ENCODE measurements at places on chromosomes 4 and X.

DNA sequence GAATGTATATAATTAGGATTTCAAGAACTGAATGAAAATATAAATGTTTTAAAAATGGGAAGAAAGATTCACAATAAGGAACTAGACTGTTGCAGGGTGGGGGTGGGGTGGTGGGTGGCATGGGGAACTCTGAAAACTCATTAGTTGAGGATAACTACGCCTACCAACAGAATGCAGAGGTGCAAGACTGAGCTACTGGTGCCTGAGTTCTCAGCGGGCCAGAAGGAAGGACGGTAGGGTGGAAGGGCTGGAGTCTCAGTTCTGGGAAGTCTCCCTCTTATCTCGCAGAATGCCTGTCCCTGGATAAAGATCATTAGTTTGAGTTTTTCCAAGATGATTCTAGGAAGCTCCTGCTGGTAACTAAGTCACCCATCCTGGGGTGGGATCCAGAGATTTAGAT lies 1.3 kb upstream of the SOD3 start:
- no peak overlapping the region for H3K4me3 ChIP-seq
- H3K4me1 ChIP-seq, result no peaks in the 10 kb centered on the region
- H3K27me3 ChIP-seq, result peaks cover 15% of the 10 kb centered on the region
- no peak overlapping the region for H3K27ac ChIP-seq
- DNase-seq, result no peak

DNA sequence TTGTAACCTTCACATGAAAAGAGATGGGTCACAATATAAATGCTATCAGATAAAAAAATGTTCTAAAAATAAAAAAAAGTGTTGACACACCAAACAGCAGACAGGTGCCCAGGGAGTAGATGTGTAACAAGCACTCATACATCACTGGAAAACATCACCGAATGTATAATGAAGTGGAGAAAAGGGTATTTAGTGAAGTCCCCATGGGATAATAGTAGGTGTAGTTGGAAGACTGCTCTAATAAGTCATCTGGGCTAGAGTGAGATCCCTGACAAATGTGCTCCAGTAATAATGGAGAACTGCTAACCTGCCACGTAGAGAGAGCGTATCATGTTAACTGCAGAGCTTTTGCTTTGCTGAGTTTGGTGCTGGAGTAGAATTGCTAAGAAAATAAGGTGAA lies 152.0 kb downstream of the GRIA2 start:
- no peaks in the 10 kb centered on the region for H3K4me1 ChIP-seq
- H3K27ac ChIP-seq, result no peak overlapping the region
- no peak overlapping the region for H3K4me3 ChIP-seq

GRCh38 chr4:109424093-109424841 lies 9.3 kb upstream of the SEC24B start:
- peaks cover 3% of the 10 kb centered on the region for H3K4me1 ChIP-seq
- DNase-seq, result no peak
- H3K36me3 ChIP-seq, result no peaks in the 10 kb centered on the region
- H3K27me3 ChIP-seq, result no peaks in the 10 kb centered on the region
- no peak overlapping the region for H3K4me3 ChIP-seq

DNA sequence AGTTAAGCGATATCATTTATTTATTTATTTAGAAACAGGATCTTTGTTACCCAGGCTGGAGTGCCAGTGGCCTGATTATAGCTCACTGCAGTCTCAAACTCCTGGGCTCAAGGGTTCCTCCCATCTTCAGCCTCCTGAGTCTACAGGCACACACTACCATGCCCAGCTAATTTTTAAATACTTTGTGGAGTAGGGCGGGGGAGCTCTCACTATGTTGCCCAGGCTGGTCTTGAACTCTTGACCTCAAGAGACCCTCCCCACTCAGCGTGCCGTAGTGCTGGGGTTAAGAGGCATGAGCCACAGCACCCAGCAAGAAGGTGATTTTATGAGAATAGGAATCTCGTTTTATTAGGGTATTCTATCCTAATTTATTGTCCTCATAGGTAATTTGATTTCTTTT lies 3.9 kb upstream of the UFSP2 start:
- H3K4me1 ChIP-seq, result peaks cover 12% of the 10 kb centered on the region
- DNase-seq, result no peak
- no peaks in the 10 kb centered on the region for H3K36me3 ChIP-seq
- H3K4me3 ChIP-seq, result no peak overlapping the region
- no peak overlapping the region for H3K27ac ChIP-seq

GRCh38 chrX:147875866-147876596 lies 35.7 kb upstream of the FMR1 start:
- DNase-seq, result no peak
- H3K4me1 ChIP-seq, result no peaks in the 10 kb centered on the region
- no peaks in the 10 kb centered on the region for H3K27me3 ChIP-seq
- no peak overlapping the region for H3K27ac ChIP-seq
- no peak overlapping the region for H3K4me3 ChIP-seq

- no peak overlapping the region for H3K27ac ChIP-seq
- DNase-seq, result no peak
- H3K27me3 ChIP-seq, result no peaks in the 10 kb centered on the region
- H3K36me3 ChIP-seq, result peaks cover 30% of the 10 kb centered on the region
- no peak overlapping the region for H3K4me3 ChIP-seq
- H3K4me1 ChIP-seq, result no peaks in the 10 kb centered on the region
Measured at GRCh38 chrX:63652086-63652765, 132.8 kb downstream of the ARHGEF9 start.

- H3K4me1 ChIP-seq, result no peaks in the 10 kb centered on the region
- no peak overlapping the region for H3K4me3 ChIP-seq
Measured at GRCh38 chrX:107610667-107611066, 17.6 kb upstream of the PRPS1 start.

DNA sequence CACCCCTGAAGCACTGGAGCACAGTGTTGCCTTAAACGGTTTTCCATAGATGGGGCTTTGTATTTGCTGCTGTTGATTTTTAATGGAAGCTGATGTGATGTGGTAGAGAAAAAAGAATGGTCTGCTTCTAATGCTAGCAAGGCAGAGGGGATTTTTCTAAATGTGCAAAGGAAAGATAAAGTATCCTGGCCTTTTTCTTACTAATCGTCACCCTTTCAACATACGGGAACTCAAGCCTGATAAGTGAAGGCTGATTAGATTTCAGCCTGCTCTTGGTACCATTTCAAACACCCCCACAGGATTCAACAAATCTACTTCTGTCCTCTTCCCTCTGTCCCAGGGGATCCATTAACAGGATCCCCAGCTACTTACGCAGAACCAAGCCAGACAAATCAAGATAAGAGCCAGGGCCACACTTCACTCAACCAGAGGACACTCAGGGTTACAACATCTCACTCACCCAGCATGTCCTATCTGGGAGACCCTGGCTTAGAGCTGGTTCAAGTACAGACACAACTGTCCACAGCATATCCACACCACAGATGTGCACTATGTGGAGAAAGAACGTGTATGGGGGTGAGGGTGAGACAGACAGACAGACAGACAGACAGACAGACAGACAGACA lies 180.0 kb downstream of the SH3KBP1 start:
- no peak overlapping the region for H3K4me3 ChIP-seq
- no peak overlapping the region for H3K27ac ChIP-seq
- peaks cover 4% of the 10 kb centered on the region for H3K36me3 ChIP-seq
- no peak for DNase-seq
- peaks cover 5% of the 10 kb centered on the region for H3K4me1 ChIP-seq

GRCh38 chr4:156692016-156692415 lies 279.6 kb downstream of the PDGFC start:
- no peak overlapping the region for H3K27ac ChIP-seq
- no peak overlapping the region for H3K4me3 ChIP-seq
- H3K27me3 ChIP-seq, result no peaks in the 10 kb centered on the region

GRCh38 chr4:62133101-62133897 lies 933.2 kb downstream of the ADGRL3 start:
- H3K36me3 ChIP-seq, result no peaks in the 10 kb centered on the region
- H3K4me1 ChIP-seq, result no peaks in the 10 kb centered on the region
- no peak overlapping the region for H3K4me3 ChIP-seq
- H3K27ac ChIP-seq, result no peak overlapping the region
- H3K27me3 ChIP-seq, result no peaks in the 10 kb centered on the region

- H3K36me3 ChIP-seq, result no peaks in the 10 kb centered on the region
- no peak overlapping the region for H3K4me3 ChIP-seq
- no peaks in the 10 kb centered on the region for H3K4me1 ChIP-seq
- H3K27me3 ChIP-seq, result peaks cover 21% of the 10 kb centered on the region
- DNase-seq, result no peak
Measured at GRCh38 chr4:7857238-7857701, 82.4 kb downstream of the AFAP1 start.

- peak overlapping the region; percentile 76 for H3K4me3 ChIP-seq
- H3K4me1 ChIP-seq, result peaks cover 17% of the 10 kb centered on the region
- peak overlapping the region; percentile 96 for H3K27ac ChIP-seq
- peaks cover 26% of the 10 kb centered on the region for H3K36me3 ChIP-seq
- no peaks in the 10 kb centered on the region for H3K27me3 ChIP-seq
Measured at GRCh38 chr4:80058740-80059139, 14.3 kb downstream of the ANTXR2 start.

- no peak for DNase-seq
- H3K4me1 ChIP-seq, result no peaks in the 10 kb centered on the region
- no peak overlapping the region for H3K4me3 ChIP-seq
Measured at GRCh38 chr4:93475730-93476129, 352.8 kb upstream of the ATOH1 start.

- no peaks in the 10 kb centered on the region for H3K36me3 ChIP-seq
- peaks cover 24% of the 10 kb centered on the region for H3K4me1 ChIP-seq
- peaks cover 5% of the 10 kb centered on the region for H3K27me3 ChIP-seq
- no peak for DNase-seq
Measured at GRCh38 chr4:152185786-152186550, 349.9 kb downstream of the FBXW7 start.

DNA sequence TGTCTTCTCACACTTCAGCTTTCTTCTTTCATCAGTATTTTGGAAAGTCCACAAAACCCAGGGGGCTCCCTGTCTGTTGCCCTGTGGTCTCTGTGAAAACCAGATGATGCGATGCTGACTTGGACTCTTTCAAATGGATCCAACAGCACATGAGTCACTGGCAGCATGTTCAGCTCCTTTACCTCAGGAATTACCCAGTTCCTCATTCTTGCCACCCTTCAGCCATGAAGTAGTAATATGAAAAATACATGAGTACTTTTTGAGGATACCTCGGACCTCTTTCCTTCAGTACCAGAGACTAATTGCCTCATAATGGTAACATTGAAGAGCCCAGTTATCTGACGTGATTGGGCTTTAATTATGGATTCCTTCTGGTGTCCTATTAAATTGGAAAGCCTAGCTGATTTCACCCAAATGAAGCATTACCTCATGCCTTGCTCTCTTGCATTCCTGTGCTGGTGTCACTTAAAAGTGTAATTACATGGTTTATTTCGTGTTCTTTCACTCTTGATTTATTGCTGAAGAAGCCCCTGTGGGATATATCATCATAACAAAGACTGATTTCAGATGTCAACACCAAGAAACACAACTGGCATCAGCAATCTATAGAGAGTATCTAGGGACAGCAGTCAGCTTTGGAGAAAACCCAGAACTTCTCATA lies 63.4 kb downstream of the NFKB1 start:
- H3K4me1 ChIP-seq, result peaks cover 73% of the 10 kb centered on the region
- H3K36me3 ChIP-seq, result peaks cover 70% of the 10 kb centered on the region
- peak; percentile 86 for DNase-seq
- peak overlapping the region; percentile 72 for H3K4me3 ChIP-seq

GRCh38 chr4:138616775-138617174 lies 374.6 kb upstream of the SLC7A11 start:
- H3K4me3 ChIP-seq, result no peak overlapping the region
- no peaks in the 10 kb centered on the region for H3K36me3 ChIP-seq
- no peaks in the 10 kb centered on the region for H3K4me1 ChIP-seq
- H3K27me3 ChIP-seq, result no peaks in the 10 kb centered on the region
- no peak for DNase-seq

DNA sequence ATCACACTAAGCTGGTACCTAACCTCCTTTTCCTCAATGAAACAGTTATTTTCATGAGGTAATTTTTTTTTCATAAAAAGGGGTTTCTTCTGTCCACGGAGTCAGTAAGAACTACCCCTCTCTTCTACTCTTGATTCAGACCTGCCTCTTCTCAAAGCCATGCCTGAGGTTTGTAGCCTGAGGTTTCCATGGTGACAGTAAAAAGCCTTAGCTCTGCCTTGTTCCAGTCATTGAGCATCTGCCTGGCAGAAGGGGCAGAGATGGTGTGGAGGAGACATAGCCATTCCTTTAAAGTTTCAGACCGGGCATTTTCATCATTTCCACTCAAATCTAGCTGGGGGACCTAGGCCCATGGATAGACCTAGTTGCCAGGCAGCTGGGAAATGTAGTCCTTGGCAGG lies 135.5 kb downstream of the REPS2 start:
- H3K4me3 ChIP-seq, result no peak overlapping the region
- H3K27ac ChIP-seq, result no peak overlapping the region
- DNase-seq, result no peak
- H3K4me1 ChIP-seq, result no peaks in the 10 kb centered on the region

DNA sequence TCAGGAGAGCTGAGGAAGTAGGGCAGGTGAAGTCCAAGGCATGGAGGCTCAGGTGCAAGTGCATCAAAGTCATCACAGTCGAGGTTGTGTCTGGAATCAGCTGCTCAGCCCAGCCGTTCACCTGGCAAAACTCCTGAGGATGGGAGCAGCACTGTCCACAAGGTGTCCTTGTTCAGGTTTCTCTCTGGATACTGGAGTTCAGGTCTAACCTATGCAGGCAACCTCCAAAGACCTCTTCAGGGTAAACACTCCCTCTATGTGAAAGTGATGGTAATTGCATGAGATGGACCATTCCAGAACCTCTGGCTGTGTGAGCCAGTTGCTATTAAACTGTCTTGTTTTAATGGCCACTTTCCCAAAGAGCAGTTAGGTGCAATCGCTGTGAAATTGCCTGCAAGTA lies 120.2 kb upstream of the PSAPL1 start:
- DNase-seq, result no peak
- H3K36me3 ChIP-seq, result peaks cover 16% of the 10 kb centered on the region
- no peaks in the 10 kb centered on the region for H3K27me3 ChIP-seq
- no peak overlapping the region for H3K27ac ChIP-seq

DNA sequence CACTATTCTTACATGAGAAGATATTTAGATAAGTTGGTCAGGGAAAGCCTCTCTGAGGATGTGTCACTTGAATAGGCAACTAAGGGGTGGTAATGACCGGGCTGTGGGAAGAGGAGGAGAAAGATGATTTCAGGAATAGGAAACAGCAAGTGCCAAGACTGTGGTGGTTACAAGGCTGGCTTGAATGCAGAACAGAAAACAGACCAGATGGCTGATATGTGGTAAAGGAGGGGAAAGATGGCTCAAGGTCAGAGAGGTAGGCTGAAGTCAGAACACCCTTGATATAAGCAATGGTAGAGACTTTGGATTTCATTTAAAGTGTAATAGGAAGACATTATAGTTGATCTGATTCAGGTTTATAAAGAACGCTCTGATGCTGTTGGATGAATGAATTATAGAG lies 15.0 kb downstream of the TLR7 start:
- H3K27ac ChIP-seq, result no peak overlapping the region
- H3K4me1 ChIP-seq, result peaks cover 21% of the 10 kb centered on the region
- H3K4me3 ChIP-seq, result no peak overlapping the region
- peaks cover 12% of the 10 kb centered on the region for H3K27me3 ChIP-seq
- H3K36me3 ChIP-seq, result peaks cover 10% of the 10 kb centered on the region
- no peak for DNase-seq

DNA sequence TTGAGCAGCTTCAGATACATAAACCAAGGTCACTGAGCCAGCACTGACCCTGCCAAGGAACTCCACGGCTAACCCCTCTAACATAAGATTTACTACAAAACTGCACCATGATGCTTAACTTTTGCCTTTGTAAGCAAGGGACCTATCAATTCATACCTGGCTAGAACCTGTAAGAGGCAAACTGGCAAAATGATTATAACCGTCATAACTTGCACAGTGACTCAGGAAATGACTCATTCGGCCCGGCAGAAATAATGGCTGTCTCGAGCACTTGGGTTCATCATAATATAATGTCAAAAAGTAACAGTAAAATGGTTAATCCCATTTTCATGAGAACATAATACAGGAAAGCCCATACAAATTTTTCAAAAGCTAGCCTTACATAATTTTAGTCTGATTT lies 17.2 kb downstream of the RASGEF1B start:
- peaks cover 59% of the 10 kb centered on the region for H3K4me1 ChIP-seq
- H3K27me3 ChIP-seq, result no peaks in the 10 kb centered on the region
- H3K36me3 ChIP-seq, result peaks cover 14% of the 10 kb centered on the region
- DNase-seq, result no peak
- peak overlapping the region; percentile 31 for H3K27ac ChIP-seq
